Stimulated activated CD4-positive, alpha-beta T cell treated with anti-CD3 and anti-CD28 coated beads, Interleukin-4, amount 100 ng/mL, for 1 hour (primary cell): ENCODE measurements at places on chromosomes 12 and 14.

DNA sequence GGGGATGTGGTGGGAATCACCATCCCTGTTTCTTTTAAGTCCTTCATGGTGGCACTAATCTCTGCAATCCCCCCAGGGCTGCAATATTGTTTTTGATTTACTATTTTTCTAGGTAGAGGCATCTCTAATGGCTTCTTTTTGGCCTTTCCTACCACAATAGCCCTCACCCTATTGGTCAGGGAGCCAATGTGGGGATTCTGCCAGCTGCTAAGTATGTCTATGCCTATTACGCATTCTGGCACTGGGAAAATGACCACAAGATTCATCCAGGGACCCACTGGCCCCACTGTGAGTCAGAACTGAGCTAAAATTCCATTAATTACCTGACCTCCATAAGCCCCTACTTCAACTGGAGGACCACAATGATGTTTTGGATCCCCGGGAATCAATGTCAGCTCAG is 15.9 kb upstream of the GLIPR1L2 start:
- DNase-seq: no peak

- DNase-seq: no peak
Measured at GRCh38 chr14:39977198-39977597, 545.0 kb upstream of the FBXO33 start.

DNA sequence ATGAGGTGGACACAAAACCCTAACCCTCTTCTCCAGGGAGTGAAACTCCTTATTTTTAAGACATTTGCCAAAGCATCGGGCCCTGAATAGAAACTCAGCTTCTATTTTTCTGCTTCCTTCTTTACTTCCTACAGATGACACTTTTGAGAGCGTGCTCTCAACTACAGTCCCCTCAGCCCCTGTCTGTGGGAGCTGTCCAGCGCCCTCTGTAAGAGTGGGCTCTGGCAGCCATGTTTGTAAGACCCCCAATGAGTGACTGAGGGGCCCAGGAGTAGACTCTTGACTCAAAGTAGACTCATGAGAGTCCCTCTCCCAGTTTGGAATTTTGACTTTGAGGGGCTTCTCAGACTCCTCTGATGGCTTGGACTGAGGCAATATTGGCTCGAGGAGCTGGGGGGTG is 25.5 kb upstream of the BATF start:
- DNase-seq: no peak

- DNase-seq: no peak
Measured at GRCh38 chr14:103124501-103125001, 1.3 kb downstream of the TNFAIP2 start.

DNA sequence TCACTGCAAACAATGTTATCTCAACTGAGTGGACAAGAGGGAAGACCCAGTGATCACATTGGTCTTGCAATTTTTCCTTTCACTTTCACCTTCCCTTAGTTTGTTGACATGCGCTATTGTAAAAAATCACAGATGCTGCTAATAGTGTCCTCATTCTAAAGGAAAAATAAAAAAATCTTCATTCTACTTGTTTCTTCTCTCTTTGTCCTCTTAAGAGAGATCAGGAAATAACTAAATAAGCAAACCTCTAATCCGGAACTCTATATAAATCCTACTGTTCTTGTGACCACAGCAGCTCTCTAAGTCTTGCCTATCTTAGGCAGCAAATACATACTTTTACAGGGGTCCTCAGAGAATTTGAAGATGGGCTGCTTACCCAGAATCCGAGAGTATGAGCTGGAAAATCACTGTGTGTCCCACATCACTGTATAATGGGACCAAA is 257.7 kb downstream of the NAV3 start:
- DNase-seq: no peak
